ENCODE measurements at places on chromosomes 5 and 9. TPM values are rescaled to one million over a fixed set of nuclear protein-coding genes. Genes with fewer than 3 reads are reported as not detected.

OBP2B gene
- not detected for total RNA-seq

SHOC1 gene
- total RNA-seq: not detected

LHX2 gene
- total RNA-seq: not detected

INSL4 gene
- not detected for total RNA-seq

CYSRT1 gene
- total RNA-seq: 0.55 TPM

EPB41L4B gene
- 0.12 TPM for total RNA-seq

SPIN1 gene
- 174 TPM for total RNA-seq

ITK gene
- not detected for total RNA-seq

DMRT3 gene
- not detected for total RNA-seq

SH2D3C gene
- 0.11 TPM for total RNA-seq

EFNA5 gene
- 0.75 TPM for total RNA-seq

NFIB gene
- total RNA-seq: 6.3 TPM

HRH2 gene
- total RNA-seq: not detected

WNK2 gene
- total RNA-seq: 0.11 TPM

PPIP5K2 gene
- total RNA-seq: 52.9 TPM

MAP3K1 gene
- total RNA-seq: 4.8 TPM

ASPN gene
- 1.00 TPM for total RNA-seq

Measured in uterine smooth muscle cell (primary cell).